ENCODE measurements at places on chromosomes 2 and 18.

DNA sequence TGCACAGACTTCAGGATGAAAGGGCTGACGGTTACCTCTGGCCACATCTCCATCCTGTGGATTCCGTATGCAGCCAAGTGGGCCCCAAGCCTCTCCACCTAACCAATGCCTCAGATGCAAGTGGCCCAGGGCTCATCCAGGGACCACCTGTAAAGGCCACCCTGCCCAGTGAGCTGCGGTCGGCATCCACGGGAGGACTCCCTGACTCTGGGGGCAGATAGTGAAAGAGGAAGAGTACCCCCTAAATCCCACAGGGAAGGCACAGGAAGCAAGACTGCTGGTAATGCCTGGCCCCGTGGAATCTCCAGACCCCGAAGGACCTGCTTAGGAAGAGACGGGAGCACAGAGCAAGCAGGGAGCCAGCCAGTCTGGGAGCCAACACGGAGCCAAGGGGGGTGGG lies 11.2 kb upstream of the TPO start:
- no peak for DNase-seq

GRCh38 chr18:56574861-56575260 lies 63.5 kb downstream of the TXNL1 start:
- DNase-seq, result no peak

GRCh38 chr18:3401669-3402620 lies 48.0 kb upstream of the TGIF1 start:
- peak; percentile 76 for DNase-seq

DNA sequence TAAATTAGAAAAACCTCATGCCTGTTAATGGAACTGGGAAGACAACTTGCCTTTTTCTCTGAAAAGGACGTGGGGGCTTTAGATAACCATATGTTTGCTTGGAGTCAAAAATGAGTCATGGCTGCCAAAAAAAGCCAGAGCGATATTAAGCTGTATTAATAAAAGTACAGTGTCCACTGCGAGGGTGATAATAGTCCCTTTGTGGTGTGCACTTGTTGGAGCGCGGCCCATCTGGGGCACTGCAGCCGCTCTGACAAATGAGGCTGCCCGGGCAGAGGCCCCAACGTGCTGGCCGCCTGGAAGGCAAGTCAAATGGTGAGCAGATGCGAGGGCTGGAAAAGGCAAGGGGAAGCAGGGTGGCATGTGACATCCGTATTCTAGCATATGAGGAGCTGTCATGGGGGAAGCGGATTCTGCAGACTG lies 103.3 kb upstream of the NCK2 start:
- no peak for DNase-seq

DNA sequence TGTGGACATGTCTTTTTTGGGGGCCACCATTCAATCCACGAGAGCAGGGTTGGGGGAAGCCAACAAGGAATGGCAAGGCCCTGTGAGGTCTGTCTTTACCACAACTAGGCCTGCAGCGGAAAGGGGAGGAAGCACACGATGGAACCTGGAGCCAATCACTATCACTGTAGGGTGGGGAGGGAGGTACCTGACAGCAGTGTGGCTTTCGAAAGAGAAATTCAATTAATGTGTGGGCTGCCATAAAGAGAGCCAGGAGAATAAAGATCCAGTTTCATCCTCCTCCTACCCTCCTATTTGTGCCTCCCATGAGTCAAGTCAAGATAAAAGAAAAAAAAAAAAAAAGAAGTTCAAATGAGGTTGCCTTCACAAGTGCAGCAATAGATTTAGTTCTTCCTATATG lies 18.9 kb upstream of the RBMS1 start:
- no peak for DNase-seq

DNA sequence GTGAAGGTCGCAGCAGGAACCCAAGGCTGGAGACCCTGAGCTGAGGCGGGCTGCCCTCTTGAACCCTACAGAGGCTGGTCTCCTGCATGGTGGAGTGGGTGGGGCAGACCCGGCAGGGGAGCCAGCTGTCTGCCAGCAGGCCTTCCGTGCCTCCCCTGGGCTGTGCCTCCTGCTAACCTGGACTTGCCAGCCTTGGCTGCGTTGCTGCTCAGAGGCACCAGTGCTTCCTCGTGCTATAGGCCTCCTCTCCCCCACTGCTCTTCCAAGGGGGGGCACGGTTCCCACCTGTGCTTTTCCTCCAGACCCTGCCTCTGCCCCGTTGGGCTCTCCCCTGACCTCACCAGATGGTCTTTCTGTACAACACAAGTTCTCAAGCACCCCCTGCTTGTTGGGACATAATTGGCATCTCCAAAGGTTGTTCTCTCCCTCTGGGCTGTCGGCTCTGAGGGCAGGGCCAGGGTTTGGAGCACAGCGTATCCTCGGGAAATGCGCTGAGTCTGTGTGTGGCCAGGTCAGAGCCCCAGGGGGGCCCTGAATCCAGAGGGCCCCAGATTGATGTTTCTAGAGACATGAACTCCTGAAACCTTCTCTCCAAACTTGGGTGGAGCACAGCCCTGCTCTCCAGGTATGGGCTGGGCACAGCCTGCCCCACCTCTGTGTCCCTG lies 6.7 kb downstream of the ARHGEF4 start:
- no peak for DNase-seq

- no peak for DNase-seq
Measured at GRCh38 chr2:232538671-232539070, 821 bp upstream of the CHRNG start.

DNA sequence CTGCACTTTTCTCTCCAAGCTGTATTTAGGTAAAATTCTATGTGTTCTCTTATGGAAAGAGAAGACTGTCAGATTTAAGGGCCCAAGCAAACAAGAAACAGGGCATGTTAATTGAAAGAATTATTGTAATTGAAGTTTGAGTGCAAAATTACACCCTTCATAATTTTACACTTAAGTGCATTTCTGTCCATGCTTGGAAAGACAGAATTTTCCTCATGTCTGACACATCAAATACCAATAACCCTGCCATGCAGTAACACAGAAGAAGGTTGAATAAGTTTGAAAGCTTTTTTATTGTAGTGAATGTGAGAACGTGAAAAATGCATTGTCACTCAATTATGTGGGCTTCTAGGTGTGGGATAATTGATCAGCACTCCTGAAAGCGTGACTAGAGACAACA lies 52.9 kb upstream of the PARD3B start:
- no peak for DNase-seq

Measured in B cell (primary cell).